GM03348 (cell line): ENCODE measurements at places on chromosomes 12 and 14.

GRCh38 chr12:123075087-123075645 lies 75.7 kb downstream of the PITPNM2 start:
- no peak for DNase-seq

GRCh38 chr14:68564826-68565759 lies 227.8 kb downstream of the ZFP36L1 start:
- DNase-seq, result no peak

- no peak for DNase-seq
Observed at GRCh38 chr14:106556665-106557289, 1030.4 kb downstream of the TMEM121 start.

DNA sequence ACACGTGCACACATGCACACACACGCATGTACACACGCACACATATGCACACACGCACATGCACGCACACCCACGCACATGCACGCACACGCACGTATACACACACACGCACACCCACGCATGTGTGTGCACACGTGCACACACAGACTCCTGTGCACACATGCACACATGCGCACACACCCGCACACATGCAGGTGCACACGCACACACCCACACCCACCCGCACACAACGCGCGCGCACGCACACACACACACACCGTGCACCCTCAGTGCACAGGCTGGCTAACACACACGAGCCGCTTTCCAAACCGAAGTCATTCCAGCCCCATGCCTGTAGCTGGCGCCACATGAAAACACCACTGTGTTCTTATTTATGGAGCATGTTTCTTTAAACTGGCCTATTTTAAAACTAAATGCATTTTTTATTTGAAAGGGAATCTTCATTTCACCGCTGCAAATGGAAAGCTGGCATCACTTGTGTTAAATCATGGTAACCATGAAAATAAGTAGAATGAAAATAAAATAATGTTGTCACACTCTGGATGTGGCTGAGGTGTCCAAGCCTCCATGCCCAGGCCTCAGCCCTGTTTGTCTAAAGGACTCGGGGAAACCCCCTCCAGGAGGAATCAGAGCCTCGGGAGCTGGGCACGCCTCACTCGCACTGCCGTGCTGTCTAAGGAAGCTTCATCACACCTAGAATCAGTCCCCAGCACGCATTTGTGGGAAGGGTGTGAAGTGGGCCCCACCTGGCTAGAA lies 45.1 kb downstream of the GALNT9 start:
- DNase-seq, result peak; percentile 63

GRCh38 chr12:69392179-69392928 lies 32.8 kb downstream of the YEATS4 start:
- DNase-seq, result no peak
